ENCODE measurements at places on chromosomes 11 and 22.

- DNase-seq: no peak
These were observed 30.0 kb upstream of the POU2AF1 start for GRCh38 chr11:111408789-111409727.

GRCh38 chr11:64254326-64254725 lies 3.0 kb downstream of the PLCB3 start:
- no peak for DNase-seq

GRCh38 chr11:32870676-32871075 lies 21.9 kb upstream of the QSER1 start:
- no peak for DNase-seq

DNA sequence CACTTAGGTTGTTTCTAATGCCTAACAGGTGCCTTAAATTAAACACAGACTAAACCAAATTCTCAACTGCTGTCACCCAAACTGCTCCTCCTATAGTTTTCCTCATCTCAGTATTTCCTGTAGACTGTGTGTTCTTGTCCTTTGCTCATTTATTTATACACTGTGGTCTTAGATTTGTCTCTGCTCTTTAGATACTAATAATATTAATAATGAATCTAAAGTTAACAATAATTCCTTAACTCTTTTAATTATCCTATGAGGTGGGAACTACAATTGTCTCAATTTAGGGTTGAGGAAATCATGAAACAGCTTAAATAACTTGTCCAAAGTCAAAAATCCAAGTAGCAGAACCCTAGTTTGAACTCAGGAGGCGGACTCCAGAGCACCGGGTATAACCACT lies 43.9 kb upstream of the YPEL1 start:
- DNase-seq: no peak

DNA sequence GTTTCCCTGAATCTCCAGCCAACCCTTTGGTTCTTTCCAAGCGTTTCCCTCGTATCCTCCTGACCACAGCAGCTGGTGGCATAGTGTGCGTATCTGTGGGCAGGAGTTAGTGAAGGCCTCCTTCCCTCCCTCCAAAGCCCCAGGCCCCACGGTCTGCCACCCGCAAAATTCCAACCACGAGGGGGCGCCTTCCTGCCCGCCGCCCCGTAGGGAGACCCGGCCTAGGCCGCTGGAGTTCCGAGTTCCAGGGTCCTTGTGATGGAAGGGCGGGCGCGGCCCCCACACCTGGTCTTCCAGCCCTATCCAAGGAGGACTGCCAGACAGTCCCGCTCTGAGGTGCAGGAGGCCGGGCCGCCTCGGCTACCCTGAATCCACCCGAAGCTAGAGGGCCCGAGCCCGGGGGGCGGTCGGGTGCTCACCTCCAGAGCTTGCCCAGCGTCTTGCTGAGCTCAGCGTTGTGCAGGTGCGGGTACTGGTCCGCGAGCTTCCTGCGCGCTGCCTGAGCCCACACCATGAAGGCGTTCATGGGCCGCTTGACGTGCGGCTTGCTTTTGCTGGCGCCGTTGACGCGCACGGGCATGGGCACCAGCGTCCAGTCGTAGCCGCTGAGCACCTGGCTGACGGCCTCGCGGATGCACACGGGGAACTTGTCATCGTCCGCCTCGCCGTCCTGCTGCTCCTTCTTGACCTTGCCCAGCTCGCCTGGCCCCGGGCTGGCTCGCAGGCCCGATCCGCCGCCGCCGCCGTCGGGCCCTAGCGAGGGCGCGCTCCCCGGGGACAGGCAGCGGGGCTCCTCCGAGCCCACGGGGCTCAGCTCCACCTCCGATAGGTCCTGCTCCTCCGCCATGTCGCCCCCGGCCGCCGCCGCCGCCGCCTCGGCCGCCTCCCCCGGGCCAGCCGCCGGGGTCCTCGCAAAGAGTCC lies 1.2 kb downstream of the SOX10 start:
- no peak for DNase-seq

GRCh38 chr11:69189059-69189458 lies 33.3 kb downstream of the SMIM38 start:
- DNase-seq: no peak

- no peak for DNase-seq
These were observed 95.6 kb downstream of the KCNQ1 start for GRCh38 chr11:2540223-2540991.

- no peak for DNase-seq
These were observed 741 bp upstream of the NAV2 start for GRCh38 chr11:19711911-19712280.

DNA sequence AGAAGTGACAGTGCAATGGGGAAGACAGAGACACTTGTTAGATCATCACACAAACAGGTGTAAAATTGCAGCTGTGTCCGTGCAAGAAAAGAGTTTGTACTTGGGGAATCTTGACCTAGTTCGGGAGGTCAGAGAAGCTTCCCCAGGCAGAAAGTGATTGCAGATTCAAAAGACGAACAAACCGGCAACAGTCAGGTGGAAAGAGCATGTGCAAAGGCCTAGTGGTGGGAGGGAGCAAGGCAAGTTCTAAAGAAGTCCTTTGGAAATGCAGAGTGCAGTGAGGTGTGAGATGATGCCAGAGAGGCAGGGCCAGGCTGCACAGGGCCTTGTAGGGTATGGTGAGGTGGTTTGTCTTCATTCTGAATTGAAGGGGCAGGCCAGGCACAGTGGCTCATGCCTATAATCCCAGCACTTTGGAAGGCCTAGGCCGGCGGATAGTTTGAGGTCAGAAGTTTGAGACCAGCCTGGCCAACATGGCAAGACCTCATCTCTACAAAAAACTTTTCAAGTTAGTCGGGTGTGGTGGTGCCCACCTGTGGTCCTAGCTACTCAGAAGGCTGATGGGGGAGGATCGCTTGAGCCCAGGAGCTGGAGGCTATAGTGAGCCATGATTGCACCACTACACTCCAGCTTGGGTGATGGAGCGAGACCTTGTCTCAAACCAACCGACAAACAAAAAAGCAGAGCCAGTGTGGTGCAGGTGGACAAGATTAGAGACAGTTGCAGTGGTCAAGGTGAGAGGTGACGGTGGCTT lies 1.9 kb upstream of the ESS2 start:
- no peak for DNase-seq

DNA sequence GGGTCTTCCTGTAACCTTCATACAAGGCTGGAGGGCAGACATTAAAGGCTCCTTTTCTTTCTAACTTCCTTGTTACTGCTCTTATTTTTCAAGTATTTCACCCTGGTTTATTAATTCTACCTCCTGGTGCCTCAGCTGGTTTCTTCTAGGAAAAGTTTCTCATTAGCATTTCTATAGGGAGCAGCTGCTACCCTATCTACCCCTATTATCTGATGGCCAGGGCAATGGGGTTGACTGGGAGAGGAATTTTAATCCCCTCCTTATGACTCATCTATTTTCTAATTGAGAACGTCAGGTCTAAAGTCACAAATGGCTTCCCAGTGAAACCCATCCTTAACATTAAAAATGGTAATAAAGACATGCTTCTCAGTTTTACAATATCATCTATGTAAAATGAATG lies 5.0 kb downstream of the MAP6 start:
- no peak for DNase-seq

GRCh38 chr22:39925909-39926679 lies 25.2 kb downstream of the GRAP2 start:
- DNase-seq: no peak

- DNase-seq: no peak
These were observed 37.4 kb upstream of the ZBED5 start for GRCh38 chr11:10895285-10895684.

GRCh38 chr11:57426929-57427726 lies at the start of gene SLC43A3:
SLC43A3 (minus strand) TSS chr11:57427121; CDS start chr11:57426172, 949 bp downstream.
- no peak for DNase-seq

- DNase-seq: no peak
These were observed 105.4 kb downstream of the CASP12 start for GRCh38 chr11:104792861-104793260.

DNA sequence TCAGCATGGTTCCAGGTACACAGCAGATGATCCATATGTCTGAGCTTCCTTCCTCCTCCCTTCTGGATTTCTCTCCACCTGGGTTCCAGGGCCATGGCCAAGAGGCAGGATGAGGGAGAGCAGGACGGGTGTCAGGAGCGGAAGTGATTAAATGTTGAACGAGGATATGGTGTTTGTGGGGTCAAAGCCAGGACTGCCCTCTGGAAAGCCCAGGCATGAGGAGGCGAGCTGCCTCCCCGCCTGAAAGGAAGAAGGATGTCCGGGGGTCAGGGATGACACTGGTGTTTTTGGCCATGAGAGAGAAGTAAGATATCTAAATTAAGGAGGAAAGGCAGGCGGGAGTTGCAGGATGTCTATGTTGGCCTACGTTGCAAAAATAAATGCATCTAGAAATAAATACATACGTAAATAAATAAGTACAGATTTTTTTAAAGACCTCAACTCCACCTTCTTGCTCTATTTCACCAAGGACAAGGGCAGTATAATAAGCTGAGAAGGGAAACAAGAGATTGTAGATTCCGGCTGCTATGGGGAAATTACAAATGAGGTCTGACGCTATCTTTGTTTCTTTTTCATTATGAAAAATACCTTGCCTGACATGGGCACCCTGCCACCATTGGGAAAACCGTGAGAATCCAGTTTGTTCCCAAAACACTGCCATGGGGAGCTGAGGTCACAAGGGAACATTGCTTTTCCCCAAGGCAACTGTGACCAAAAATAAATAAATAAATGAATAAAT lies 27.6 kb upstream of the LIPT2 start:
- no peak for DNase-seq

Data from occipital lobe (tissue), 3 donors.